Esophagus squamous epithelium (tissue), 5 donors: ENCODE measurements at places on chromosomes 2 and 18.

DNA sequence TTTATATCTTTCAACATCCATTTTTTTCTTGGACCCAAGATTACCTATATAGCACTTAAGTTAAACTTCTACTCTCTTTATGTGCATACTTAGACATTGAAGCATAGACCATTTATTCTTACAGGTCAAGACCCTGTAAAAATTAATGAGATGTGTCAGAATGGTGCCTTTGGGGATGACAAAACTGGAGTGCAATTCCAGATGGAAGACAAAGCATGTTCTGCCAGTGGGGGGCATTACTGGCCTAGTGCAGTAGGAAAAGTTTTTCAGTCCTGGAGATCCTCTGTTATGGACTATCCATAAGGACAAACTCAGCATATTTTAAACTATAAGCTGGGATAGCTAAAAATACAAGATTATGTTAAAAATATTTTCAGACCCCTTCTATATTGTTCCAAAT is 57.8 kb upstream of the MMADHC start:
- no peaks in the 10 kb centered on the region for H3K4me1 ChIP-seq
- no peaks in the 10 kb centered on the region for H3K36me3 ChIP-seq
- H3K27ac ChIP-seq, result no peak overlapping the region
- no peaks in the 10 kb centered on the region for H3K27me3 ChIP-seq

DNA sequence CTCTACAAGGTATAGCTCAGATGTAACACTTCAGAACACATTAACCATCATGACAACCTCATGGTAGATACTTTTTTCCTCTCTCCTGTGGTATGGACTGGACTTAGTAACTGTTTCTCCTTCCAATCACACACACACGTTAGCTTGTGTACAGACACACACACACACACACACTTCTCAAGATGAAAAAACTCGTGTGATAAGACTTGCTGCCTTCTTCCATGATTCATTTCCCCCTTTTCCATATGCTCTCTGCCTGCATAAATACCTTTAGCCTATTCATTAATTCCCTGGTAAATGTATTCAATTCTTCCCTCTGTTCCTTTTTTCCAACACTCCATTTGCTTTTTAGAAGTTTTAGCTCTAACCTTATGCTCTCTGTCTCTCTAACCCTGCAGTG is 118.9 kb upstream of the TANK start:
- H3K4me3 ChIP-seq, result no peak overlapping the region
- H3K27ac ChIP-seq, result no peak overlapping the region
- H3K36me3 ChIP-seq, result no peaks in the 10 kb centered on the region

- no peaks in the 10 kb centered on the region for H3K4me1 ChIP-seq
- no peaks in the 10 kb centered on the region for H3K27me3 ChIP-seq
- no peak for DNase-seq
Observed at GRCh38 chr2:1170241-1170640, 219.6 kb downstream of the SNTG2 start.

DNA sequence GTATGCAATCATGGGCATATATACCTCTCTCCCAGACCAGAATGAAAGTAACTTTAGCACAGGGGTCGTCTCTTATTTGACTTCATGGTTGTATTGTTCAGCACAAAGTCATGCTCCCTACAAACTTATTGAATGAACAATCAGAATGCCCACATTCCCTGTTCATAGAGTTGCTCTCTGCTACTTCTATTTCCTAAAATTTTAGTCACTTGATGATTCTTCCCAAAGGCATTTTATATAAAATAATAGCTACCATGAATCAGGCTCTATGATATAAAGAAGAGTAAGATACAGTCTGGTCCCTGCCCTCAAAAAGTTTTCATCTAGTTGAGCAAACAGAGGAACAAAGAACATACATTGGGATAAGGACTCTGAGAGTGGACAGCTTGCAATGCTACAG is 162.2 kb downstream of the SLC39A10 start:
- H3K27ac ChIP-seq, result no peak overlapping the region
- H3K36me3 ChIP-seq, result no peaks in the 10 kb centered on the region
- H3K4me3 ChIP-seq, result no peak overlapping the region
- H3K27me3 ChIP-seq, result no peaks in the 10 kb centered on the region

- peaks cover 81% of the 10 kb centered on the region for H3K4me1 ChIP-seq
- peak overlapping the region; percentile 13 for H3K4me3 ChIP-seq
- H3K27me3 ChIP-seq, result no peaks in the 10 kb centered on the region
- no peak overlapping the region for H3K27ac ChIP-seq
Observed at GRCh38 chr2:54999182-54999581, 51.1 kb downstream of the RTN4 start.

DNA sequence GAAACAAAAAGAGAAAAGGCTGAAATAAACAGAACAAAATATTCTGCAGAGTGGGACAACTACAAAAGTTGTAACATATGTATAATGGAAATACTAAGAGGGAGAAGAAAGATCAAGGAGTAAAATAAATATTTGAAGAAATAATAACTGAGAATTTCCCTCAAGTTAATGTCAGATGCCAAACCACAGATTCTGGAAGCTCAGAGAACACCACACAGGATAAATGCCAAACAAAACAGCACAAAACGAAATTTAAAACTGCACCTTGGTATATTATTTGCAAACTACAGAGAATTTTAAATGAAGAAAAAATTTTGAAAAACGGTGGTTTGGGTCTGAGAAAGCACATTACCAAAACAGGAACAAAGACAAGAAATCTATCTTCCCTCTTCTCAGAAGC is 1588.9 kb upstream of the TMEFF2 start:
- no peak overlapping the region for H3K4me3 ChIP-seq
- no peak overlapping the region for H3K27ac ChIP-seq
- H3K4me1 ChIP-seq, result no peaks in the 10 kb centered on the region
- no peaks in the 10 kb centered on the region for H3K36me3 ChIP-seq
- DNase-seq, result no peak

DNA sequence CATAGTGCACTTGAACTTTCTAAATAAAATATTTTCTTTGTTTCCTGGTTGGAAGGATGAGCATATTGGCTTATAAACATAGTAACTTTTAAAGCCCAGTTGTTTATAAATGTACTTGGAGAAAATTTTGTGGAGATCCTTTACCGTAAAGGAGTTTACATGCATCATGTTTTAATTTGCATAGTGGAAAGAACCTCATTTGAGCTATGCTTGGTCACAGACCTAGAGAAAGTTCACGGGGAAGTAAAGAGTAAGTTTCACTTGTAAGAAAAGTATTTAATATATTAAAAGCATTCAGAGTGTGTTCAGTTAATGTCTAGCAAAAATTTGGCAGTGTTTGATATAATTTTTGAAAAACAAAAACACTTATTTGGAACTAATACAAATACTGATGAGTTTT is 45.3 kb downstream of the PIKFYVE start:
- no peaks in the 10 kb centered on the region for H3K27me3 ChIP-seq
- H3K36me3 ChIP-seq, result peaks cover 8% of the 10 kb centered on the region
- H3K4me1 ChIP-seq, result no peaks in the 10 kb centered on the region
- H3K4me3 ChIP-seq, result no peak overlapping the region
- no peak for DNase-seq

DNA sequence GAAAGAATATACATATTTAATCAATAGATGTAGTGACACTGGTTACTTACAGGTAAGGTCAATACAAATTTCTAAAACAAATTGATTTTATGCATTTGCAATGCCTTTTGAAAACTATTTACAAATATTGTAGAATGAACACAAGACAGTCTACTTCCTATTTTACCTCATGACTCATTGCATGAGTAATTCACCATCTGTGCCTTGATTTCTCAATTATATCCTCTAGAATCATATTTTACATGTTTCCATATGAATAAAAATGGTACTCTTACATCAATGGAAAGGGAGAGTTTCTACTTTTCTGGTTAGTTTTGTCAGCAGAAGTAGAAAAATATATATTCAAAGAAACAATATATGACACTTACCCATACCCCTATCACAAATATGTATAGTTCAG is 203.8 kb upstream of the CDH7 start:
- no peak overlapping the region for H3K4me3 ChIP-seq
- H3K27ac ChIP-seq, result no peak overlapping the region
- H3K4me1 ChIP-seq, result no peaks in the 10 kb centered on the region
- no peaks in the 10 kb centered on the region for H3K27me3 ChIP-seq

GRCh38 chr2:33069894-33070651 is 123.3 kb downstream of the LTBP1 start:
- H3K4me3 ChIP-seq, result no peak overlapping the region
- no peaks in the 10 kb centered on the region for H3K27me3 ChIP-seq
- no peak for DNase-seq
- peak overlapping the region; percentile 91 for H3K27ac ChIP-seq

- no peaks in the 10 kb centered on the region for H3K36me3 ChIP-seq
- H3K4me3 ChIP-seq, result no peak overlapping the region
- no peak overlapping the region for H3K27ac ChIP-seq
- no peaks in the 10 kb centered on the region for H3K27me3 ChIP-seq
- H3K4me1 ChIP-seq, result no peaks in the 10 kb centered on the region
- DNase-seq, result no peak
Observed at GRCh38 chr18:32968248-32968647, 195.4 kb upstream of the KLHL14 start.

- H3K4me3 ChIP-seq, result no peak overlapping the region
- DNase-seq, result no peak
- H3K36me3 ChIP-seq, result no peaks in the 10 kb centered on the region
- no peaks in the 10 kb centered on the region for H3K27me3 ChIP-seq
- no peaks in the 10 kb centered on the region for H3K4me1 ChIP-seq
- H3K27ac ChIP-seq, result no peak overlapping the region
Observed at GRCh38 chr2:152383702-152384101, 48.7 kb downstream of the FMNL2 start.

DNA sequence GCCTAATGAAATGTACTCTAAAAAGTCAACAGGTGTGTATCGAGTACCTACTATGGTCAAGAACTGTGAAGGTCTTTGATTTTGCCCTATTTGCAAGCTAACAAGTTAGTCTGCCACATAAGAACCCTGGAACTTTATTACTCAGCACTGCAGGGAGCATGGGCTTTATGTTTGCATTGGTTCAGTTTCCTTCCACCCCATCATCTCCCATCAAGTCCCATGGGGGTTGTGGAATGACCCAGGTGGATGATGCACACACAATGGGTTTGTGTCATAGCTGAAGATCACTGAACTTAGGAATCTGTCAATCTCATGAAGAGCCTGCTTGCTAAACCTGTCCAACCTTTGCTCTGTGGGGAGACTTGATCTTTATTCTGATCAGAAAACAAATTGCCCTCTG is 265.5 kb downstream of the RPRM start:
- no peaks in the 10 kb centered on the region for H3K27me3 ChIP-seq
- no peaks in the 10 kb centered on the region for H3K36me3 ChIP-seq
- H3K27ac ChIP-seq, result no peak overlapping the region
- no peaks in the 10 kb centered on the region for H3K4me1 ChIP-seq

- no peak for DNase-seq
- no peaks in the 10 kb centered on the region for H3K27me3 ChIP-seq
- H3K27ac ChIP-seq, result no peak overlapping the region
- H3K4me3 ChIP-seq, result no peak overlapping the region
- peaks cover 16% of the 10 kb centered on the region for H3K36me3 ChIP-seq
- peaks cover 100% of the 10 kb centered on the region for H3K4me1 ChIP-seq
Observed at GRCh38 chr2:173955004-173955403, 10.2 kb downstream of the SP3 start.

DNA sequence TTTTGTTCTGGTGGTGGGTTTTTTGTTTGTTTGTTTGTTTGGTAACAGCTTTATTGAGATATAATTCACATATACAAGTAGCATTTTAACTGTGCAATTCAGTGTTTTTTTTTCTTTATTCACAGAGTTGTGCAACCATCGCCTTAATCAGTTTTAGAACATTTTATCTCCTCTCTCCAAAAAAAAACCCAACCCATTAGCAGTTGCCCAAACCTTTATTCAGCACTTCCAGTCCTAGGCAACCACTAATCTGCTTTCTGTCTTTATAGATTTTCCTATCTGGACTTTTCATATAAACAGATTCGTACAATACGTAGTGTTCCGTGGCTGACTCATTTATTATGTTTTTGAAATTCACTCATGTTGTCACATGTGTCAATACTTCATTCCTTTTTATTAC is 38.7 kb downstream of the CCDC138 start:
- H3K4me3 ChIP-seq, result no peak overlapping the region
- H3K4me1 ChIP-seq, result no peaks in the 10 kb centered on the region
- H3K36me3 ChIP-seq, result no peaks in the 10 kb centered on the region
- H3K27ac ChIP-seq, result no peak overlapping the region

GRCh38 chr2:54577944-54578647 is 122.0 kb downstream of the SPTBN1 start:
- peak overlapping the region; percentile 85 for H3K27ac ChIP-seq
- H3K4me3 ChIP-seq, result no peak overlapping the region
- H3K36me3 ChIP-seq, result no peaks in the 10 kb centered on the region

DNA sequence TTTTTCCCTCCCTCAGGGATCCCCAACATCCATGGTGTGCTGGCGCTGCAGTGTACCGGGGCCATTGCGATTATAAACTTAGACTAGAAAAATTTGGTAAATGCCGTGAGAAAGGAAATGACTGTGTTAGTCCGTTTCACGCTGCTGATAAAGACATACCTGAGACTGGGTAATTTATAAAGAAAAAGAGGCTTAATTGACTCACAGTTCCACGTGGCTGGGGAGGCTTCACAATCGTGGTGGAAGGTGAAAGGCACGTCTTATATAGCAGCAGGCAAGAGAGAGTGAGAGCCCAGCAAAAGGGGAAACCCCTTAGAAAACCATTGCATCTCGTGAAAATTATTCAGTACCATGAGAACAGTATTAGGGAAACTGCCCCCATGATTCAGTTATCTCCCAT is 44.3 kb downstream of the NTSR2 start:
- DNase-seq, result no peak
- peaks cover 4% of the 10 kb centered on the region for H3K36me3 ChIP-seq
- no peaks in the 10 kb centered on the region for H3K4me1 ChIP-seq
- H3K27ac ChIP-seq, result no peak overlapping the region
- H3K4me3 ChIP-seq, result no peak overlapping the region
- H3K27me3 ChIP-seq, result no peaks in the 10 kb centered on the region

GRCh38 chr18:11759456-11759855 is 70.4 kb downstream of the GNAL start:
- no peaks in the 10 kb centered on the region for H3K36me3 ChIP-seq
- H3K4me3 ChIP-seq, result no peak overlapping the region
- DNase-seq, result no peak
- H3K27me3 ChIP-seq, result no peaks in the 10 kb centered on the region
- no peak overlapping the region for H3K27ac ChIP-seq

GRCh38 chr2:113220970-113221708 is 47.4 kb downstream of the PSD4 start:
- H3K27me3 ChIP-seq, result no peaks in the 10 kb centered on the region
- no peaks in the 10 kb centered on the region for H3K36me3 ChIP-seq
- H3K4me3 ChIP-seq, result no peak overlapping the region
- H3K27ac ChIP-seq, result no peak overlapping the region
- no peak for DNase-seq

GRCh38 chr2:179422037-179422643 is 157.5 kb upstream of the SESTD1 start:
- no peak for DNase-seq
- H3K27ac ChIP-seq, result no peak overlapping the region
- H3K36me3 ChIP-seq, result no peaks in the 10 kb centered on the region
- H3K27me3 ChIP-seq, result no peaks in the 10 kb centered on the region
- no peaks in the 10 kb centered on the region for H3K4me1 ChIP-seq
- H3K4me3 ChIP-seq, result no peak overlapping the region
